ENCODE measurements at places on chromosomes 2 and 18.

DNA sequence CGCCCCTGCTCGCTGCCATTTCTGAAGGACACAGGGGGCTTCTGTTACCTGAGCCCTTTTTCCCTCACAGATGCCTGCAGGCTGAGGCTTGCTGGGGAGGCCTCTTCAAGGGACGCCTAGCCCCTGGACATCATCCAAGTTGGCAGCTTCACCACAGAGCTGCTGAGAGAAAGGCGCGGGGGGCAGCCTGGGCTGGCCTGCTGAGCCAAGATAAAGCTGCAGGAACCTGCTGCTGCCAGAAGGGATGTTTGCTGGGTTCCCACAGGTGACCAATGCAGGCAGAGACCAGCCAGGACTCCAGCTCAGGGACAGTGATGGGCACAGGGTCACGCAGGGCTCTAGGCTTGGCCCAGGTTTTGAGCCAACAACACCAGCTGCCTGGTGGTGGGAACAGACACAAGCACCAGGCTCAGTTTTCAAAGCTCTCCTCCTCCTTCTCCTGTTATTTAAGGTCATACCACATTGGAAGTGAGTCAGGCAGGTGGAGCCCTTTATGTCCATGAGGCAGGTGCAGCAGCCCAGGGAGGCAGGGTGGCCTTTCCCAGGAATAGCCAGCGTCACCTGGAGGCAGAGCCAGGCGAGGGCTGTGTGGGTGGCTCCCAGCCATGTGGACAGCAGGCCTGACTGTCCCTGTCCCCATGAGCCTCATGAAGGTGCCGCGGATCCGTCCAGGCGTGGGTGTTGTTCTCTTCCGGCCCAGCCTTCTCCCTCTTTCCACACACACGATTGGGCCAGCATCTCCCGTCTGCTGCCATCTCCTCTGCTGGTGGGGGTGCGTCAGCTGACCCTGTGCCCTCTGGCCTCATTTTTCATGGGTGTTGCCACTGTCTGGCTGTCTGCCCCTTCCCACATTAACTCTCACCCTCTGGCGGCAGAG, 515.5 kb upstream of the MYT1L start:
- peak; percentile 98 for DNase-seq

GRCh38 chr18:61752973-61753372, 139.8 kb downstream of the RNF152 start:
- DNase-seq: no peak

GRCh38 chr2:9400268-9401058, 22.9 kb downstream of the ITGB1BP1 start:
- no peak for DNase-seq

GRCh38 chr2:23235292-23235691, 149.7 kb upstream of the KLHL29 start:
- no peak for DNase-seq

DNA sequence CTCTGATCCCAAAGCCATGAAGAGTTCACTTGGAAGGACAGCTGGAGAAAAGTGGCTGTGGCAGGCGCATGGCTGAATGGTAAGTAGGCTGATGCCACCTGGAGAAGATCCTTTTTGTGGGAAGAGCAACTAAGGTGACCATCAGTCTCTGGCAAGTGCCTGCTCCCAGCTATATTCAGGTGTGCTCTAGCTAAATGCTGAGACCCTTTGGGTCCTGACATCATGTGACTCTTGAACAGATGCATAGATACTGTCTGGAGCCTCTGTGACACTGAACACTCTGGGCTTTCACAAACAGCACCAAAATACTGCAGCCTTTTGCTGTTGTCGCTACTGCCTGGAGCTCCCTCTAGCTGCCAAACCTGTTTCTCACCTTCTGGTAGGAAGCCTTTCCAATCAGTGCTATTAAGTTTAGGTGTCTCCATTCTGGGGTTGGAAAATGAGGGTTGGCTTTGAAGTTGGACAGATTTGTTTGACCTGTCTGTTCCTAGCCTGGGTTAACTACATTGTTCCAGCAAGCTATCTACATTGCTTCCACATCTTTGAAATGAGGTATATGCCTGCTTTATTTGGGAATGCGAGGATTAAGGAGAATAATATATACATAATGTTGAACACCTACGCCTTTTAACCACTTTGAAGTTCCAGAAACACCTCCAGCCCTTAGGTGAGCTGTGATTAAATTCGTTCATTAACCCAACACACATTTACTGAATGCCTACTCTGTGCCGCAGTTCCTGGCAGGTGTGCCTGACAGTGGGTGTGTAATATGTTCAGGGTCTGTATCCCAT, 3.1 kb downstream of the EGR4 start:
- peak; percentile 62 for DNase-seq

GRCh38 chr2:200765995-200766660, 45.6 kb upstream of the BZW1 start:
- DNase-seq: no peak

DNA sequence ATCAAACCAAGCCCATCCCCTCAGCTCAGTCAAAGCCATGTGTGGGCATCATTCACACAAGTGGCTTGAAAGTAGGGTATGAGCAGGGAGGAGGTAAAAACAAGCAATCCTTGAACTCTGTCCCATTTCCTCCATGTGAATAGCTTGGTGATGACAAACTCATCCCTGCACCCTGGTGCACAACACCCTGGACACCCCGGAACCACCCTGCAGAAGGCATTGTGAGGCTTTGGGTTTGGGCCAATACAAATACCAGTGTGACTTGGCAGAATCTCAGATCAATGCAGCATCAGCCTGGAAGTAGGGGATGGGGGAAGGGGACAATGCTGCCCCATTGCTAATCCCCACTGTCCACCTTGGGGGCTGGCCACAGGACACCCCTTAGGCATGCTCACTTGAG, 28.6 kb downstream of the TGFA start:
- DNase-seq: no peak

All from COR-L47 (cell line).